Inflammatory macrophage treated with lipopolysaccharide for 4 hours (primary cell): ENCODE measurements at places on chromosomes 3 and 15.

GRCh38 chr15:66696770-66697169 is 5.3 kb upstream of the SMAD6 start:
- DNase-seq = no peak

- DNase-seq = no peak
These were observed 250.0 kb upstream of the NECTIN3 start for GRCh38 chr3:110821586-110821985.

DNA sequence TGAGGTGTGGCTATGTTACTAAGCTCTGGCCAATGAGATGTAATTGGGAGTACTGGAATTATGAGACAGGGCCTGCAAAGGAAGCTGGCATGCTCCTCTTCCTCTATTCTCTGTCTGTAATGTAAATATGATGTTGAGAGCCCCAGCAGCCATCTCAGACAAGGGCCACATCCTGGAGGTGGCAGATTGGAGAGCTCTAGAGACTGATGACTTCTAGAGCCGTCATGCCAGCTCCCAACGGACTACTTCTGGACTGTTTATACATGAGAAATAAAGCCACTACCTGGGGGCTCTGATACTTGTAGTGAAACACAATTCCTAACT is 19.7 kb downstream of the PLD1 start:
- DNase-seq = no peak

DNA sequence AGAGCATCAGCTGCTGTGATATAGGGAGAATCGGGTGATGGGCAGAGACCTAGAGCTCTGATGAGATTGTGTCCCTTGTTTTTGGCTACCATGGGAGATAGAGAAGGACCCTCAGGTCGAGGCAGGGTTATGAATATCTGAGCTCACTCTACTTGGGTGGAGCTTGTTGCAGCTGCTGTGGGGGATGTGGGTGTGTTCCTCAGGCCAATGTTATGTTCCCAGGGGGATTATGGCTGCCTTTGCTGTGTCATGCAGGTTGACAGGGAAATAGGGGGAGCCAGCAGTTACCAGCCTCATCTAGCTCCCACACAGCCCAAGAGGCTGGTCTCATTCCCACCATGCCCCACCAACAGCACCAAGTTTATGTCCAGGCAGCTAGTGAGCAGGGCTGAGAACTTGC is 131.5 kb downstream of the TRIM42 start:
- no peak for DNase-seq
